ENCODE measurements at places on chromosomes 2 and 18.

DNA sequence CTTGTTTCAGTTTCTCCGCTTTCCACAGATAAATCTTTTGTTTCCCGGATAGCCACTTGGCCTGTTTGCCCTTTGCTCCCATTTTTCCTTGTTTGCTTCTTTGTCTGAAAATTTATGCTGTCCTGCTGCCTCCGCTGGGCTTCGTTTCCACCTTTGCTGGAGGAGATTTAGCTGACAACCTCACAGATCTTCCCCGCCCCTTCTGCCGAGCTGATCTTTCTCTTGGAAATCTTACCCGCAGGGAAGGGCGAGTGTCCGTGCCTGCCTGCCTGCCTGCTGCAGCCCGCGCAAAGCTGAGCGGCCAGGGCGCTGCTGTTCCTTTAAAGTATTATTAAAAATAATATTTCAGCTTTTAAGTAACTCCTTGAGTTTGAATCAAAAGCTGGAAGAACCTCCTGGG is 1.4 kb upstream of the XRCC5 start:
- no peak for DNase-seq

DNA sequence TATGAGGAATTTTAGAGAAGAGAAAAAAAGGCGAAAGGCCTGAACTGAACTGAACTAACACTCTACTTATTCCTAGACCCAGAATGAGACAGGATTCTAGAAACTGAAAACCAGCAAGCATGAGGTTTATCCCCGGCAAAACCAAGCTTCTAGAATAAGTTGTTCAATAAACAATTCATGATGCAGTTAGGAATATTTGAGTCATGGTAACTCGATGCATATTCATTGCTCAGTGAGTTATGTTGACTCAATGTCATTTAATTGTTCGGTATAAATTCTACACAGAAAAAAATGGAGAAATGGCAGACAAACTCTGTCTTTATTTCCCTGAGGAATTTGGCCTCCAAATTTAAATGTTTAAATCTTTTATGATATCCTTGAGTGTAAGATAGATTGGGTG is 321.5 kb downstream of the SATB2 start:
- no peak for DNase-seq

DNA sequence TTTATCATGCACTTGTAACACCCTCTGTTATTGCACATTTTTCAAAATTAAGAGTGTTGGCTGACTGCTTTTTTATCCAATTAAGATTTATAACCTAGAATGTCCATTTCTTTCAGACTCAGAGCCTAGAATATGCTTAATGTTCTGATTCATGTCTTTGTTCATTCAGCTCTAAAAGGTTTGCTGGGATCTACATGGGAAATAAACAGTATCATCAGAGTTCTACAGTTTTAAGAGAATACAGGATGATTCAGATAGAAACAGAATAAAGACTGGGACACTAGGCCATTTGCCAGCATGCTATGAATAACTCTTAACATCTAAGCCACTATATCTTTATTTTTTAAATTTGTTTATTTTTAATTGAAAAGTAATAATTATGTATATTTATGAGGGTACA is 713.7 kb upstream of the CHAC2 start:
- no peak for DNase-seq

DNA sequence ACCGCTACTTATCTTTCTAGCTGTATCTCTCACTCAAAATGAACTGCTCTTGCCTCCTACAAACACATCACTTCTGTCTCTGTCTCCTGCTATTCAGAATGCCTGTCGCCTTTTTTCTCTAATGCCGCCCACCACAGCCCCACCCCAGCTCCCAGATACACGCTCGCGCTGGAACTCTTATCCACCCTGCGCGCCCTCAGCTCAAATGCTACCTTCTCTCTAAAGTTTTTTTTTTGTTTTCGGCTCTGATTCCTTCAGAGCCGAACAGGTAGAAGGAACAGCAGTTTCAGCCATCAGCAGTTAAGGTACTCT is 3.9 kb upstream of the SOS1 start:
- no peak for DNase-seq

GRCh38 chr2:213220967-213221603 is 63.2 kb upstream of the SPAG16 start:
- DNase-seq, result no peak

GRCh38 chr2:201631041-201631440 is 12.3 kb downstream of the TMEM237 start:
- DNase-seq, result no peak

- DNase-seq, result peak; percentile 13
Observed at GRCh38 chr18:3410273-3410672, 39.7 kb upstream of the TGIF1 start.

- no peak for DNase-seq
Observed at GRCh38 chr18:67582488-67582887, 66.0 kb upstream of the DSEL start.

- DNase-seq, result no peak
Observed at GRCh38 chr2:204051984-204052556, 115.5 kb downstream of the ICOS start.

DNA sequence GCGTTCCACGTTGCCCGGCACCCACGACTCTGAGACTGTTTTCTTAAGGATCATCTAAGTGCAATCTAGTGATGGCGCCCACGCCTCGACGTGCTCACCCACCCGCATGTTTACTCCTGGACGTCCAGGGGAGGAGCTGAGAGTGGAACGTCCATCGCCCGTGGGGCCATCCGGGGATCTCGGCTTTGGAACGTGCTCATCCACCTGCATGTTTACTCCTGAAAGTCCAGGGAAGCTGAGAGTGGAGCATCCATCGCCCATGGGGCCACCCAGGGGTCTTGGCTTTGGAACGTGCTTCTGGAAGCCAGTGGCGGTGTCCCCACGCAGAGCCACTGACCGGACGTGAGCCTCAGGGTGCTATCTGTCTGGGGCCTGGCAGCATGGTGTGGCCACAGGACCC is 45.6 kb upstream of the SALL3 start:
- DNase-seq, result no peak

DNA sequence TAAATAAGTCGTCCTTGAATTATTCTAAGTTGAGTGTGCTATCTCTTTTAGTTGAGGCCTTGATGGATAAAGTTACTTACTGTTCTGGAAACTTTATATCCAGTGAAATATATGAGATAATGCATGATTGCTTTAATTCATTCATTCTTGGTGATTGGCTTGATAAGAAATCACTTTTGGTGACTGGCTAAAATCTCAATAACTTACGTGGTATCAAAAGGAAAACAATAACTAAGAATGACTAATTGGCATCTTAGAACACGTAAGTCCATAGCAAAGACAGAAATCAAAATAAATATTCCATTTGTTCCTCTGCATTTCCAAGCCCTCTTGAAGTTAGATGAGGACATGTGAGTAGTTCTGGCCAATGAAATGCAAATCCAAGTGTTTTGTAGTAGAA is 251.6 kb downstream of the NUP35 start:
- no peak for DNase-seq

DNA sequence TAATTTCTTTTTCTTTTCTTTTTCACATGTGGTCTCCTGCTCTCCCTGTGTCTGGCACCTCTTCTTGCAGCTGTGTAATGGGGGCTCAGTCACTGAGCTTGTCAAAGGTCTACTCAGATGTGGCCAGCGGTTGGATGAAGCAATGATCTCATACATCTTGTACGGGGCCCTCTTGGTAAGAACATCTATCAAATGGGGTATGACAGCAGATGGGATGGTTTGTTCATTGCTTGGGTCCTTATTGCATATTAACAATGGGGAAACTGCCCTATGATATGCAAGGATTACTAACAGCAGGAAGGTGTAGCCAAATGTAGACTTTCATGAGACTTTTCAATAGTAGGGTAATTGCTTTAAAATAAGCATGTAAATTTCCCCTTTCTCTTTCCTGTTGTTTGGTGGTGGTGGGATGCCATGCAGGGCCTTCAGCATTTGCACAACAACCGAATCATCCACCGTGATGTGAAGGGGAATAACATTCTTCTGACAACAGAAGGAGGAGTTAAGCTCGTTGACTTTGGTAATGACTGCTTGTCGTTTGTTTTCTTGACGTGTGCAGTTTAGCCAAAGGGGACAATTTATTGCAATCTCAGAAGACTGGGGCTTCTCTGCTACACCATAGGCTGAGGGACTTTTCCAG is 36.5 kb downstream of the MYO3B start:
- no peak for DNase-seq

DNA sequence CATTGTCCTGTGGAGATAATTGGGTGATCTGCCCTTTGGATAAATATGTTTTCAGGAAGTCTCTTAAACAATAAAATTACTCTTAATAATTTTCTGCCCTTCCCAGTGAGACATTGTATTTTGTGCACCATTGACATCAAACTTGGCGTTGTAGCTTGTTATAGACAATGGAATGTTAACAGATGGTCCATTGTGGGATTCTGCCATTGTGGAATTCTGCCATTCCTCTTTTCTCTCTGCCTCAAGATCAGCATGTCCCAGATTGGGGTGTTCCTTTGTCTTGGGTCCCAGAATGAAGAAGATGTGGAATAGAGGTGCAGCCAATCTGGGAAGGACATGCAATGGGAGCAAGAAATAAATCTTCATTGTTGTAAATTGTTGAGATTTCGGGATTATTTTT is 15.1 kb upstream of the LDAH start:
- no peak for DNase-seq

- DNase-seq, result no peak
Observed at GRCh38 chr2:19838616-19839015, 63.2 kb downstream of the TTC32 start.

DNA sequence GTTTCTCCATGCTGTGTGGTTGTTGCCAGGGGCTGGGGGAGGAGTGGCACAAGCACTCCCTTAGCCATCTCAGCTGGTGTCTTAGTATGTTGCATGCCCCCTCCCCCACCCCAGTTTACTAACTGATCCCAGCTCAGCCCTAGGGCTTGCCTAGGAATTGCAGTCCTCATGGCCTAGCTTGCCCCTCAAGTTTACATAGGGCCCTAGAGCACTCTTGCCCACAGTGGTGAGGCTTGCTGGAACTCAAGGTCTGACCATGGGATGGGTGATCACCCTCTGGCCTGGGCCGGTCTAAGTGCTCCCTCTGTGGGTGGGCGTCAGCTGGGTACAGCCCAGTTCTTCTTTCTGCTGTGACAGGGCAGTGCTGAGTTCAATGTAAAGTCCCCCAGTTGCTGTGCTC is 156.1 kb upstream of the PIEZO2 start:
- no peak for DNase-seq

DNA sequence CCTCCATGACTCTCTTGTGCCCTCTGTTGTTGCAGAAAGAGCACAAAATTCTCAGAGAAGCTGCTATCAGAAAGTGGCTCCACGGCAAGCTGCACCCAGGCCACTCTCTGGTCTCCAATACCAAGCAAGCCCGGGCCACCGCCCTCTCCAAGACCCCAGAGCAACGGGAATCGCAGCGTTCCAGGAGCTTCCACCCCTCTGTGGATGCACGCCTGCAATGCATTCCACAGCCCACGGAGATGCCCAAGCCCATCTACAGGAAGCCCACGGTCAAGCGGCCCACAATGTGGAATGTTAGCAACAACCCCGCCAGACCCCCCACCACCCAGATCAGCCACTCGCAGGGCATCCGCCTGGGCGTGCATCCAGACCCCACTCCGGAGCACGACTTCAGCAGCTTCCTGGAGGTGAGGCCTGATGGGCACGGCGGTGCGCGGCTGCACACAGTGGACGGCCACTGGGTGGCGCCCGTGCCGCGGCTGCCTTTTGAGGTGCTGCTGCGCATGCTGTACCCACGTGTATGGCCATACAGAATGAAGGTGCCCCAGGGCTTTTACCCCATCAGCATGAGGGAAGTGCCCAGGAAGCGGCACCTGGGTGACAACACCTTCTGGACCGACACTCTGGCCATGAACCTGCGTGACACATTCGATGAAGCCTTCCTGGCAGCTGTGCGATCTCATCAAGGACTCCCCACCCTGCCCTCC is 6.3 kb downstream of the ANKRD53 start:
- DNase-seq, result no peak

DNA sequence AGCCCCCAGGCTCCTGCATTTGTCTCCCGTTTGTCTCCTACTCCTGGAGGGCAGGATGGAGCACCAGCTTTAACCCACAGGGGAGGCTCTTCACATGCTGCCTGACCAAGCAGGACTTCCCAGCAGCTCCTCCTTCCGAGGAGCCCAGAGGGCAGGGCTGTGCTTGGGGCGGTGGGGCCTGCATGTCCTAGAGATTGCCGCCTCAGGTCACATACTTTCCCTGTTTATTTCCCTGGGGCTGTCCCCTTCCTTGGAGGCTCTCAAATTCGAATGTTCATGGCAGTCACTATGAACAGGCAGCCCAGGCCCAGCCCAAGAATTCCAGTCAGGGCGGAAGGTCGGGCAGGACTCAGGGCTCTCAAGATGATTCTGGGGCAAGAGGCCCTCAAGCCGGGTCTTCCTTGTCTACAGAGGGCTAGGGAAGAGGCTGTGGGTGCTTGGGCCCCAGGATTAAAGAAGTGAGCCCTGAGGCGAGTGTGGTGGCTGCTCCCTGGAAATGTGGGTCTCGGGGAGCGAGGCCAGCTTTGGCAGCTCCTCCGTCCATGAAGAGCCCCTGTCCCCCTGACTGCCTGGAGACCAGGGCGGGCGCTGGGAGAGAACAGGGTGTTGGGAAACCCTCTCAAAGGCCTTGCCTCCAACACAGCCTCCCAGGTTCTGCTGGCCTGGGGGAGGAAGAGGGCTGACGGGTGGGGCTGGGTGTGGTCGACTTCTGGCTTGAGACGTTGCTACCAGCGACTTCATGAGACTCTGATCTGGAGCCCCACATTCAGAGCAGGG is 48.9 kb upstream of the HPCAL1 start:
- DNase-seq, result no peak

DNA sequence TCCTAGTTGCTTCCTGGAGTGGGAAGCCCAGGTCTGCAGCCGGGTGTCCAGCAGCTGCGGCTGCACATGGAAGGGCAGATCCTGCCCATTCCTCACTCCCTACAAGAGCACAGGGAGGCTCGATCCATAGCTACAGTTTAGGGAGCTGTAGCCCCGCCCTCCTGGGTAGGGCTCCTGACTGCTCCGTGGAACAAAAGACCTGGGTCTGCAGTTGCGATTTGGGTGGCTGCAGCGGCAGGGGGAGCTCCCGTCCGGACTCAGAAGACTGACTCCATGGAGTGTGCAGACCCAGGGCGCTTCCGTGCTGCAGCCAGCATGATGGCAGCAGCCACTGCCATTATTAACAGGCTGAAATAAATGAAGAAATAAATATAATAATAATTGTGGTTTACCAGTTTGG is 157.3 kb downstream of the CTNNA2 start:
- DNase-seq, result no peak

GRCh38 chr2:165440367-165440766 is 29.1 kb upstream of the CSRNP3 start:
- DNase-seq, result no peak

Measured in NCI-H1436 treated with DMSO at 0.1 percent for 48 hours (cell line).